ENCODE measurements at places on chromosomes 3 and 15. TPM values are rescaled to one million over a fixed set of nuclear protein-coding genes. Genes with fewer than 3 reads are reported as not detected.
A peak's percentile ranks its signal among the peaks of the same experiment; 100 is the strongest.

The SERPINI2 gene
- not detected for total RNA-seq

DNA sequence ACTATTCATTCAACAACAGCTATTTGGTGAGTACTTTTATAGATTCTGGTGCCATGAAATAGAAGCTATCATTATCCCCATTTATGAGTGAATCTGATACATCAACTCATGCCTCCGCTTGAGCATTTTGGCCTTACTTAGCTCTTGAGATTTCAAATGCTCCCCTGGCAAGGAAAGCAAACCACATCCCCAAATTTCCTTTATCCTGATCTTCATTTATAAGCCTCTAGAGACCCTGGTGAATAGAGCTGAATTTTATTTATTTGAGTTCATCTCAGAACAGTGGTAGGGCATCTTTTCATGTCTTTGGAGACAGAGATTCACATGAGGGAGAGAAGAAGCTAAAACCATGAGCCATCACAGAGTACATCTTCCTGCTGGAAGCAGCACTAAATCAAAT, 317.2 kb downstream of the SLC9A9 start:
- DNase-seq: no peak

The TM4SF4 gene
- not detected for total RNA-seq

- peak; percentile 42 for DNase-seq
Observed at GRCh38 chr15:90351479-90352106, 491 bp upstream of the ZNF774 start.

DNA sequence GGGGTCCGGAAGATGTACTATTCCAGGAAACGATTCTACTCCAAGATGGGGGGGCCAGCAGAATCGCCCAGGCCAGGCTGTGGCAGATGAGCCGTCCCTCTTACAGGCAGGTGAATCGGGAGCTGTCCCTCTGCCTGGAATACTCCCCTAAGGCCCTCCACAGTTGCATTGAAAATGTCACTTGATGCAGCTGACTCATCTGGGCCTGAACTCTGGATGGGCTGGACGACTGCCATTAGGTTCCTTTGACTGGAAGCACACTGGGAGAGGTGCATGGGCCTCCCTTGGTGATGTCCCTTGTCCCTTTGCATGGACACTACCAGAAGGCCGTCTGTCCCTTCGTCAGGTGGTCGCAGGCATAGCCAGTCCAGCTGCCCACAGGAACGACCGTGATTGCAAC, 69.6 kb upstream of the HRH1 start:
- DNase-seq: no peak

The CCDC33 gene
- not detected for total RNA-seq

DNA sequence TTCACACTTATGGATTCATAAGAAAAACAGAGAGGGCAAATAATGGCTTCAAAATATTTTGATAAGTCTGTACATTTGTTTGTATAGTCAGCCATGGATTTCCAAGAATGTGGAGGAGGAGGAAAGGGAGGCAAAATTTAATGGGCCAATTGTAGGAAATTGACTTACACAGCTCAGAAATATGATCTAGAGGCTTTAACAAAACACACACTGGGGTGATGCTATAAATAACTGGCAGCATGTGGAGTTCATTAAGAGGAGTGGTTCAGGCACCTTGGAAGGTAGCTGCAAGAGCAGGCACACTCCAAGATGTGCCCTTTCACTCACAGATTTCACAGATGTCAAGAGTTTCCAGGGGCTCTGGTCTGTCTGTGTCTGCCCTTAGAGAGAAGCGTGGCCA, 193.4 kb upstream of the RASGRP1 start:
- peak; percentile 80 for DNase-seq

- DNase-seq: no peak
Observed at GRCh38 chr3:106049821-106050220, 181.0 kb upstream of the CBLB start.

- no peak for DNase-seq
Observed at GRCh38 chr3:148095962-148096361, 601.7 kb upstream of the AGTR1 start.

The CCDC50 gene
- 78.2 TPM for total RNA-seq

- no peak for DNase-seq
Observed at GRCh38 chr15:99554880-99555488, 10.8 kb upstream of the MEF2A start.

- DNase-seq: no peak
Observed at GRCh38 chr3:49421890-49422378, 339 bp downstream of the AMT start.

DNA sequence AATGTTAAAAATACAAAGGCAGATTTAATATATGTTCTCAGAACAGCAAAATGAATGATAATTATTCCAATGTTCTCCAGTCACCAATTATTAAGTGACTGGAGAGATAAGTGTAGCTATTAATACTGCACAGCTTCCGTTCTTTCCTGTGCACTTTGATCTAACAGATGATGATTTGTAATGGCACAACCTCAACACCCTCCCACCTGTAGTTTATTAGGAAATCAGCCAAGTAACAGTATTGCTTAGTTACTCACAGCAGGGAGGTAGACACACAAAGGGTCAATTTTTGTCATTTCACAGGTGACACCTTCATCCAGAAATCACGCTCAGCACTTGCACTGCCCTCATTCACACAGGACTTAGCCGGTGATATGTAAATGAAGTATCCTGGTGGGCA, 688.1 kb downstream of the EPHA3 start:
- DNase-seq: no peak

The TUSC7 gene
- total RNA-seq: not detected

The KLHL18 gene
- total RNA-seq: 17.1 TPM

DNA sequence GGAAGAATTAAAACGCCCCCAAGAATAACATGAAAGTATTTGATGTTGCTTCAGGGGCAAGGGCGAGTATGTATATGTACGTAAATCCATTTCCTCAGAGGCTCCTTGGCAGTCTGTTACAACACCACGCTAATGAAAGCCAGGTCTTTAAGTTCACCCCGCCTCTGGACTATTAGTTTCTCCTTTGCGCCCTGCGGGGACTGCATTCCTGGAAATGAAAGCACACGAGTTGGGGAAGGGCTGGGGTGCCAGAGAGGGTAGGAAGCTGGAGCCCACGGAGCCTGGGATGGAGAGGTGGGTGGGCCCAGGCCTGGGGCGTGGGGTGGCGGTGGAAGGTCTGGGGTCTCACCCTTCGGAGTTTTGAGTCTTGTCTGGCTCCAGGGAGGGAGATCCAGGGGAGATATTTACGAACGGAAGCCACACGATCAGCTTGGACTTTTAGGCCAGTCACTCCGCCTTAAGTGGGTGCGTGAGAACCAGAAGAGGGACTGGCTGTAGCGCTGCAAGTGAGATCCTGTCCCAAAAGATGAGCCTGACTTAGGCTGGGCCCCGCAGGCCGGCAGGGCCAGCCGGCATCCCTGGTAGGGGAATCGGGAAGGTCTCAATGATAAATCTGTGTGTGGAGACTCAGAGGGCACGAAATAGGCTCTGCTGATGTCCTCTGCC, 1.6 kb upstream of the PLCL2 start:
- peak; percentile 87 for DNase-seq

DNA sequence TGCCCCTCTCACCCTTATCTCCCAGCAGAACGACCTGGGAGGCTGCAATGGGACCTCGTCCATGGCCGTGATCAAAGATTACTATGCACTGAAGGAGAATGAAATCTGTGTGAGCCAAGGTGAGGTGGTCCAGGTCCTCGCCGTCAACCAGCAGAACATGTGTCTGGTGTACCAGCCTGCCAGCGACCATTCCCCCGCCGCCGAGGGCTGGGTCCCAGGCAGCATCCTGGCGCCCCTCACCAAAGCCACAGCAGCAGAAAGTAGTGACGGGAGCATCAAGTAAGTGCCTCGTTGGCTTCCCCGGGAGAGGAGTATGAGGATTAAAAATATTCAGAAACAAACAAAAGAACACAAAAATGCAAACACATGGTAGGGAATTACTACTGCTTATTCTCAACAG, 55.9 kb upstream of the UMPS start:
- DNase-seq: no peak

- DNase-seq: no peak
Observed at GRCh38 chr3:186790261-186790981, 7.0 kb downstream of the EIF4A2 start.

The GPR15 gene
- total RNA-seq: not detected

DNA sequence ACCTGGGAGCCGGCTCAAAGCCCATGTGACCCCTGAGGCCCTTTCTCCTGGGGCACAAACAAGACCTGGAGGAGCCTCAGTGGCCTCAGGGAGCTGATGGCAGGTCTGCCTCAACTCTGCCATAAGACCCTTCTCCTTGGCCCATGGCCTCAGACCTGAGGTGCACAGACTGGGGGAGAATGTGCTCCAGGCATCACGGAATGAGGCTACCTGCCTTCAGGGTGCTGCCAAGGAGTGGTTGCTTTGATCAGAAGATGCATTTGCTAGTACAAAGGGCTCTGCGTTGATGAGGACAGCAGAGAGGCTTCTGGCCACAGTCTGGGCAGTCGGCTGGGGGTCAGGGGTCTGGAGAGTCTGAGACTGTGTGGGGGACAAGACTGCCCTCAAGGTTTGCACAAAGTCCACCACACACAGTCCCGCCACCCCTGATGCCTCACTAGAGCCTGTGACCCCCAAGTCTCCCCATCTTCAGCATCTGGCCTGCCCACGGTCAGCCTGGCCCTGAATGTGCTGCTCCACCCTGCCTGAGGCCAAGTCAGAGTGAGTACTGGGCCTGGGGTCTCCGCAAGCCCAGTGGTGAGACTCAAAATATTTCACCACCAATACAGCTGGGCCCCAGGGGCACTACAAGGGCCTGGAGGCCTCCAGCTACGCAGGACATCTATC, 26.6 kb downstream of the ALDH1L1 start:
- peak; percentile 59 for DNase-seq

DNA sequence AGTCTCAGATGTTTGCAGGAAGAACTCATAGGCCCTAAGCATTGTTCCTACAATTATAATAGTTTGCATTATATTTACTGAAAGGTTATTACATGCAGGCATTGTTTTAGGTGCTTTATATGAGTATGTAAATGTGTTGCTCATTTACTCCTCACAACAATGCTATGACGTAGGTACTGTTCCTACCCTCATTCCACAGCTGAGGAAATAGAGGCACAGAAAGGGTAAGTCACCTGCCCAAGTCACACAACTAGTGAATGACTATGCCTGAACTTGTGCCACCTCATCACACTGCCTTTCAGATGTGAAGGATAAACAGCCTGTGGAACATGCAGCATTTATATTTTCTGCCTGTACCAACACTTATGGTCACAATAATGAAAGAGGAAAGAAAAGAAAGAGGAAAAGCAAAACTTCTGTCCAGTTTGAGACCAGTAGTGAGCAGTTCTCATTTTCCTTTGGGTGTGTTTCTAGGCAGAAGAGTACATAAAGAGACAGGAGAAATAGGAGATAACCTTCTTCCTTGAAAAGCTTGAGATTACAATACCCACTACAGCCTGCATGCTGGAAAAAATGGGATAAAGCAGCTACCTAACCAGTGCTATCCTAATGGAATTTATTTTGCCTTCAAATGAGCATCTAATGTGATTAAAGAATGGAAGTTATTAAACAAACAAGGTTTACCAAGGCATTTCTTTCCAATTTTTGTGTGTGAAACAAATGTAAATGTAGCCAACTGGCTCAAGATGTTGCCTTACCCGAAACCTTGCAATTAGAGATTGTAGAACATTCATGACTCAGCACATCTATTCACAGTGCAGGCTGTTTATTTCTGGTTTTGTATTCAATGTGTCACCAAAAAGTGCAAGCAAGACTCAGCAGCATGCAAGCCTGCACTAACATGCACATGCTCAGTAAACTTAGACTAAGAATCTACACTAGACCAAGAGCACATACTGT, 20.5 kb upstream of the ENTPD3 start:
- DNase-seq: no peak

GRCh38 chr15:48896869-48897814, 19.2 kb downstream of the EID1 start:
- DNase-seq: peak; percentile 57

DNA sequence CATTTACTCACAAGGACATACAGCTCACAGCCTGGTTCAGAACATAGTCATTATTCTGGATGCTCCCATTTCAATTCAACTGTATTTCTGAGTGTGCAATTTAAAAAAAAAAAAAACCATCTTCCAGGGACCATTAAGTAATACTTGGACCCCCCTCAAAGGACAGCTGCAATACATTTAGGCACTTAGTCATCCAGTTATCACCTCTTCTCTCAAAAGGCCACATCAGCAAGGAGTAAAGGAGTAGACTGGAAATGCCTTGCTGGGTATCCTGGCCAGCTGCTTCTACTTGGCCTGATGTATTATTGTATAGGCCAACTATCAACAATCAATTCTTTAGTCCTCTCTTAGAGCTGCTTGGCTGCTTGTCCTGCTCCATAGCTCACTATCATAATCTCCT, 211.4 kb upstream of the SETMAR start:
- no peak for DNase-seq

DNA sequence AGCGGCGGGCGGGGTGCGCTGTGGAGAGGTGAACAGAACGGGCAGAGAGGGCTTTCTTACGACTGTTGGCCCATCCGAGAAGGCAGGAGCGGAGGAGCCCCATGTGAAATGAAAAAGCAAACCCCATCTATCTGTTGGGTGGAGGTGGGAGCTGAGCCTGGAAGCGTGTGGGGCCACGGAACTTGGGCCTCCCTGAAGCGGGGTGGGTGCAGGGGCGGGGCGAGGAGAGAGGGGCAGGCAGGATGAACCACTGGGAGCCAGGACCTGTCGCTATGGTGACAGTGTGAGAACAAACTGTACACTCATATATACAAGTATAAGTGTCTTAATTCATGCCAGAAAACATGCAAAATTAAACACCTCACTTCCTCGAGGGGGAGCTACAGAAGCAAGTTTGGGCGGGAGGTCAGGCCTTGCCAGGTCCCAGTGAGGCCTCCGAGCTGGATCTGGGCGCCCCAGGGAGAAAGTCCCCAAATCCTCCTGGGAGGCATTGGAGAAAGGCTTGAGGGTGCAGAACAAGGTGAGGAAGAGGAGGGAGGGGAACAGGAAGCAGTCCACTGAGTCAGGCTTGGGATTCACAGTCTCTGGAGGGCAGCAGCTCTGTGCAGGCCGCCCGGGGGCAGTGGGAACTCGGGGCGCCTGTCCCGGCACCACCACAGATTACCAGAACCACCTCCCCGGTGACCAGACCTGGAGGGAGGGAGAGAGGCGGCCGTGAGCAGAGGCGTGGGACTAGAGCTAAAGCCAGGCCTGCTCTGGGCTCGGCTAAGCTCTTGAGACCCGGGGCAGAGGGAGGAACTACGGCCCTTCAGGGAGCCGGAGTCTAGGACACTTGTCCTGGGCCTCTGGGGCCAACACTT, 34.8 kb downstream of the RBPMS2 start:
- peak; percentile 91 for DNase-seq

DNA sequence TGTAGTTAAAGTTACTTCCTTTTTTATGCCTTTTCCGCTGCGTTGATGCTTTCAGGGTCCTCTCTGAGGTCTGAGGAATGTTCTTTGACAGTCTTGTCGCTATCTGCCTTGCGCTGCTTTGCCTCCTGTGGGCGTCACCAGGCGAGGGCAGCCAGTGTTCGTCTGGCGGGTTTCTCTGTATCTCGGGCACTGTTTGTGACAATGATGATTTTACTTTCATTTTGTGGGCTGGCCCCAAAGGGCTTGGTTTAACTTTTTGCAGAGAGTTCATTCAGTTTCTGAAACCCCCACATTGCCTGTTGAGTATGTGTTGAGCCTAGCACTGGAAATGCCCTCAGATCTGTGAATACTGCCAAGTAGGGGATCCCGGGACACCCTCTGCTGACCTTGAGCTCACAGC, 24.6 kb upstream of the SACM1L start:
- no peak for DNase-seq

The GOLGA8T gene
- not detected for total RNA-seq

GRCh38 chr15:50452927-50453326, 28.7 kb downstream of the USP8 start:
- DNase-seq: no peak

GRCh38 chr3:152960684-152961083, 125.8 kb downstream of the P2RY1 start:
- DNase-seq: peak; percentile 17

The MBNL1 gene
- total RNA-seq: 483 TPM

- DNase-seq: no peak
Observed at GRCh38 chr3:12916159-12916558, 74.8 kb upstream of the RPL32 start.

All from osteoblast (primary cell).